Epithelial cell of esophagus (primary cell): ENCODE measurements at places on chromosomes 7 and 10.

GRCh38 chr10:18145652-18146051, 5.4 kb downstream of the CACNB2 start:
- DNase-seq: peak; percentile 18

DNA sequence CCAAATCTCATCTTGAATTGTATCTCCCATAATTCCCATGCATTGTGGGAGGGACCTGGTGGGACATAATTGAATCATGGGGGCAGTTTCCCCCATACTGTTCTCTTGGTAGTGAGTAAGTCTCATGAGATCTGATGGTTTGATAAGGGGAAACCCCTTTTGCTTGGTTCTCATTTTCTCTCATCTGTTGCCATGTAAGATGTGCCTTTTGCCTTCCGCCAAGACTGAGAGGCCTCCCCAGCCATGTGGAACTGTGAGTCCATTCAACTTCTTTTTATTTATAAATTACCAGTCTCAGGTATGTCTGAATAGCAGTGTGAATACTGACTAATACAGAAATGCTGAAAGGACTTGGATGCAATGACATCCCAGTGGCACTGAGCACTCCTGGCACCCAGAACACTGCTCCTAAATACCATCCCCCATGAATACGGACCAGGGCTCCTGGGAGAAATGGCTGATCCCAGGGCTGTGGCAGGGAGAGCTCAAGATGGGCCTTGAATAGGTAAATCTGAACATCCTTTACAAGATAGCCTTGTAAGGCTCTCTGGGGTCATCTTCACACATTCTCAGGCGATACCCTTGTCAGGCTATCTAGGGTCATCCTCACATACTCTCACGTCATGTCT, 19.4 kb downstream of the ZFAND2A start:
- no peak for DNase-seq

DNA sequence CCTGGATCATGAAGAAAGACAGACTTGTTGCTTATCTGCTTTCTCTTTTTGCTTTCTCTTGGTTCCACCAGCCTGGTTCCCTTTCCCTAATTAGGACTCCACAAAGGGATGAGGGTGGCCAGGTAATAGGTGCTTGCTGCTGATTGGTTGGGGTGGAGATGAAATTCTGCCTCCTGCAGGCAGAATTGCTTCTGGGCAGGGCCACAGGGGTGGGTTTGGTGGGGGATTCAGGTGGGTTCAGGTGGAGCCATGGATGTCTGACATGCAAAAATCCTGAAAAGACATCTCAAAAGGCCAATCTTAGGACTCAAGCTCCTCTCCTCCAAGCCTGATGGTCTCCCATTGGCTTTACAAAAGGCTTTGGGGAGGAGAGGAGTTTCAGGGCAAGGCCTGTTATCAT, 25.4 kb upstream of the ACHE start:
- no peak for DNase-seq

DNA sequence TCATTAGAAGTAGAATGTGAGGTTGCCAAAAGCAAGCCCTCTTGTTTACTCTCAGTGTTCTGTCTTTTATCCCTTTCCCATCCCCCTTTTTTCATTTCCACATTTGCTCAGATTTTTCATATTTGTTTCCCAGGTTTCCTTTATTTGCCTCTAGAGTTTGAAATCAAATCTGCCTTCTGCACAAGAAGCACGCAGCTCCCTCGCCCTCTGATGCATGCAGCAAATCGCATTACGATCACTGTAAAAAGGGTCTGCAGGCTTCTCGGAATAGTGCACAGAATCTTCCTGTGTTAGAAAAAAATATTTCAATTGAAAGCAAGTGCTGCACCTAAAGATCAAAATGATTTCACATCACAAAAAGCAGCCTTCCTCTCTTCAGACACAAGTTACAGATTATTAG, 129.0 kb downstream of the GPAM start:
- DNase-seq: no peak

DNA sequence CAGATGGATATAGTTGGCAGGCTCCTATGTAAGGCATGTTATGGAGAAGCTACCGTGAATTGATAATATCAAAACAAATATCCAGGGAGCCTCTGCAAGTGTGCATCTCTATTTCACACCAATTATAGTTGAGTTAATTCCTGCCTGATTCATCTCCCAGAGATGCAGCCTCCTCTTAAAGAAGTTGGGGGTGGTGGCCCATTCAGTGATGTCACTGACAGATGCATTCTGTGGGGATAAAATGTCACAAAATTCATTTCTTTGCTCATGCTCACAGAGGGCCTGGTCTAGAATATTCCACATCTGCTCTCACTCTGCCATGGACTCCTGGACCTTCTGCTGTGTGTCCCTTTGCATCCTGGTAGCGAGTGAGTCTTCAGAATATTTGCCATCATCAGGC, 189.1 kb upstream of the PRSS1 start:
- no peak for DNase-seq

GRCh38 chr7:157016352-157017041, 6.0 kb upstream of the MNX1 start:
- no peak for DNase-seq
